ENCODE measurements at places on chromosomes 2 and 18.

DNA sequence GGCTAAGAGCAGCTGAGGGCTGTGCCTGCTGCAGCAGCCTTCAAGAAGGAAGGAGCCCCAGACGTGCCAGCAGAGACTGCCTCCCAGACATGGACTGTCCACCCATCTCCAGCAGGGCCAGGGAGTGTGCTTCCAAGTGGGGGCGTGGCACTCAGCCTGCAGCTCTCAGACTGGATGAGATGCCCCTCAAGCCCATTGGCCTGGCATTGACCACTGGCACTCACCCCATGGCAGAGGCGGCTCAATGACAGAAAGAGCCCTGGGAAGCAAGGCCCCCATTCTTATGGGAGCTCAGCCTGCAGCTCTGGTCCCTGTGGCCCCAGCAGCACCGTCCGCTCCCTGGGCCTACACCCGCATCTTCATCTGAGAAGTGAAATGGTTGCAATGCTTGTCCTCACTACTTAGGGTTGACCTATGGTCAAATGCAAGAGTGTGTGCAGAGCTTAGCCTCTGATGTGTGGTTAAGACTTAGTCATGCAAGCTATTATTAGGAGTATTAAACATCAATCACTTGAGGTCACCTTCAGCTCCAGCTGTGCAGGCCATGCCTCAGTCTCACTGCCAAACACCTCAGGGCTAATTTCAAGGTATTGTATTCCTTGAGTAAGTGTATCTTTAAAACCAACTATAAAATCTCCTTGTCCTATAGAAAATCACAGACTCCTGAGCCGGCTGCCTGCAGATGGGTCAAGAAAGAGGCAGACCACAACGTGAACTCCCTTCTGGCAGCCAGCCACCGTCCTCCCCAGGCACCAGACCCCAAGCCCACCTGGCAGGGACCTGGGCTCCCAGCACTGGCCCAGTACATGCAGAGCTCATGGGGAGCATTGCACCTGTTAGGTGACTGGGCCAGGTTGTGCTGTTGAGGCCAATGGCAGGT, 194.8 kb downstream of the NDUFA10 start:
- DNase-seq = no peak

DNA sequence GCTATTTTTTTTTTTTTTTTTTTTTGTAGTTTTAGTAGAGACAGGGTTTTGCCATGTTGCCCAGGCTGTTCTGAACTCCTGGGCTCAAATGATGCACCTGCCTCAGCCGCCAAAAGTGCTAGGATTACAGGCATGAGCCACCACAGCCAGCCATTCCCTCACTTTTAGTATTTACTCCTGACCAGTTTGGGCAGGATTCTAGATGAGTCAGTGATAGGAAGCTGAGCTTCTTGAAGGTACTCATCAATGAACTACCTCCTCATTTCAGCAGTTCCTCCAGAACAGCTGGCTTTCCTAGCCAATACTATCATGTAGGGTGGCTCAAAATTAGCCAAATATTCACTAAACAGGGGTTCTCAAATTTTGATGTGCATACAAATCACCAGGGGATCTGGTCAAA, 57.2 kb downstream of the CYBRD1 start:
- DNase-seq = no peak

DNA sequence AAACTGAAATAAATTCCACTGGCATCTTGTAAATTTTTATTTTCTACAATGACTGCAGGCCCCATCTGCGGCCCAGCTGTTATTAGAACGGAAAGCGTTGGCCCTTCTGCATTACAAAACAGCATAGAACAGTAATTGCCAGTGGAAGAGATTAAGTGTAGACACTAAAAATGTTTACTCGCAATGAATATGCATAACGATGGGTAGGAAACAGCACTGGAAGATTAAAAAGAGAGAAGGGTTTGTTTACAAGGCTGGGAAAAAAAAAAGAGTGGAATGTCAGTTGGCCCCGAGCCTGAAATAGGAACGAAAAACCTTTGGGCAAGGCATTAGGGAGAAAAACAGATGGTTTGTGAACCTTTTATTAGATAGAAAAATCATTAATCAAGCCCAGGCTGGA, 275.9 kb upstream of the TCF4 start:
- no peak for DNase-seq

GRCh38 chr2:102544182-102544581, 71.2 kb downstream of the SLC9A4 start:
- DNase-seq = no peak

DNA sequence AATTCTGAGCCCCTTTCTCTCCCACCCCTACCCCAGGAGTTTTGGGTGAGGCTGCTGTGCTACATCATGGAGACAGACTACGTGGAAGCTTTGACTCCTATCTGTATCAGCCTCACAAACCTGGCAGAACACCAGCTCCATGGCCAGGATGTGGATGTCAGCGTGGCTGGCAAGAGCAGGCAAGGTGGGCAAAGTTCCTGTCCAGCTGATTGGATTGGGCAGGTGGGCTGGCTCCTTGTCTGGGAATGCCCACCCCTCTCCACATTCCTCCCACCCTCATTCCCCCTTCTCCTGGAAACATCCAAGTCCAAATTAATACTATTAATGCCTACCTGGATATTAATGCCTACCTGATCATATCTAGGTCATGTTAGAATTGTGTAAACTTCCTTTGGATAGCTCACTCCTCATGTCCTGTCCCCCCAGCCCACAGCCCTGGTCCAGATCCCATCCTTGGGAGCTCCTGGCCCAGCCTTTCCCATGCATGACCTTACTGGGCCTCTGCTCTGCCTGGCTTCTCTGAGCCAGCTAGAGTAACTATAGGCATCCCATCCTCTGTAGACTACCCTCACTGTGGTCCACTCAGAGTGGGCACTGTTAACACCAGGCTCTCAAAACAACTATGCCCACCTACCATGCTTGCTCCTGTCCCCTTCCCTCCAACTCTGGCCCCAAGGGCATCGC, 24.1 kb downstream of the MROH2A start:
- no peak for DNase-seq

GRCh38 chr2:240638512-240639160, 13.4 kb downstream of the GPR35 start:
- DNase-seq = no peak

DNA sequence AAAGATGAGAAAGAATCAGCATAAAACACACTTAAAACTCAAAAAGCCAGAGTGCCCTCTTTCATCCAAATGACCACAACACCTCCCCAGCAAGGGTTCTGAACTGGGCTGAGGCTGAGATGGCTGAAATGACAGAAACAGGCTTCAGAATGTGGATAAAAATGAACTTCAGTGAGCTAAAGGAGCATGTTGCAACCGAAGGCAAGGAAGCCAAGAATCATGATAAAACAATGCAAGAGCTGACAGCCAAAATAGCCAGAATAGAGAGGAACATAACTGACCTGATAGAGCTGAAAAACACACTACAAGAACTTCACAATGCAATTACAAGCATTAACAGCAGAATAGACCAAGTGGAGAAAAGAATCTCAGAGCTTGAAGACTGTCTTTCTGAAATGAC, 12.2 kb upstream of the PSMA8 start:
- no peak for DNase-seq

DNA sequence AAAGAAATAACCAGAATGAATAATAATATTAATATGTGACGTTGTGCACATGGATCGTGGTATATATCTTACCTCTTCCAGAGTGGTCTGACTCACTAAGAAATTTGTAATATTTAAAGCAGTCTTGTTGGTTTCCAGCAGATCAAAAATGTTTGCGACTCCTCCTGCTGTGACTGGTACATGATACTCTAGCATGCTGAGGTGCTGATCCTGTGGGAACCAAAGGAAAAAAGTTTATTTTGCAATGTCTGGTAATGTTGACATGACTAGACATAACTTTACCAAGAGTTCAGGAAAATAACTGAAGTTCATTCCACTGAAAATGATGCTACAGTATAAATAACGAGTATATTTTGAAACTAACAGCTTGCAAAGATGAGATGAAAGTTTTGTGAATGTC, 124.5 kb upstream of the BARD1 start:
- no peak for DNase-seq

DNA sequence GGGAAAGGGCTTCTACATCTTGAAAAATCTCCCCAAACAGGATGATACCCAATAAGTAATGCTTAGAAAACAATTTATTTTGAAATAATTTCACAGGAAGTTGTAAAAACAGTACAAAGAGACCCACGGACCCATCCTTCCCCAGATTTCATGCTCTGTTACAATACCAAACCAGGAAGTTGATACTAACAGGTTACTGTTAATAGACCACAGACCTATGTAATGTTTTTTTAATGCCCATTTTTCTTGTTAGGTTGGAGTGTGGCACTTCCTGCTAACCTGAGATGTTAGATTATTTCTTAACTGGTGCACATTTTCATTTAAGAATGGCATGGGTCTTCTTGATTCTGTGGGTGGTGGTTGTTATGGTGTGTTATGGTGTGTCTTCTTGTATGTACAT, 21.4 kb upstream of the MGAT5 start:
- DNase-seq = no peak

- DNase-seq = no peak
Measured at GRCh38 chr2:22673529-22673928, 711.5 kb upstream of the KLHL29 start.

DNA sequence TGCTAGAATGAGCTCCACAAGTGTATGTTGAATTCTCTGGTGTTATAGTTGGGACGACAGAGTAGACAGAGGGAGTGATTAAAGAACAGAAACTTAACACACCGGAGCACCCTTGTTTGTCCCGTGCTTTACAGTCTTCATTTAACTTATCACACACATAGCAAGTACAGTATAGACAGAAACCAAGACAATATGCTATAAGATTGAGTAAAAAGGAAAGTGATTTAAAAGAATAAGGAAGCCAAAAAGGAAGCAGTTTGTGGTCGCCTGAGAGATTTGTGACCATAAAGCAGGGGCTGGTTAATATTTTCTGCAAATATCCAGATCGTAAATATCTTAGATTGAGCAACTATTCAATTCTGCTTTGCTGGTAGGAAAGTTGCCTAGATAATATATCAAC, 1128.4 kb downstream of the TSN start:
- DNase-seq = no peak

DNA sequence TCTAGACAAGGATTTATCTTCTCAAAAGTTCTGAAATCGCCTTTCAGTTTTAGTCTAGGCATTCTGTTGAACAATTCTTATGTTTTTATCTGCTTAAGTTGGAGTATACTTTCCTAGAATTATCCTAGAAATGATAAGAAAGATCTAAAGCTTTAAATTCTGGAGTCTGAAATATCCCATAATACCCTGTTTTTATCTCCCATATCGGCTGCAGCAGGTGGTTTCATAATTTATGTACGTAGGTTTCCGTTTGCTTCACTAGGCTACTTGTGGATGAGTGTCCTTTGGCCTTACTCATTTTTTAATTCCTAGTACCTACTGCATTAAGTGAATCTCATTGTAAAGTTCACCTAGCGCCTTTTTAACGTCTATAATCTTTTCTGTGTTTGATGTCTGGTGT, 58.5 kb upstream of the MGAT5 start:
- DNase-seq = no peak

DNA sequence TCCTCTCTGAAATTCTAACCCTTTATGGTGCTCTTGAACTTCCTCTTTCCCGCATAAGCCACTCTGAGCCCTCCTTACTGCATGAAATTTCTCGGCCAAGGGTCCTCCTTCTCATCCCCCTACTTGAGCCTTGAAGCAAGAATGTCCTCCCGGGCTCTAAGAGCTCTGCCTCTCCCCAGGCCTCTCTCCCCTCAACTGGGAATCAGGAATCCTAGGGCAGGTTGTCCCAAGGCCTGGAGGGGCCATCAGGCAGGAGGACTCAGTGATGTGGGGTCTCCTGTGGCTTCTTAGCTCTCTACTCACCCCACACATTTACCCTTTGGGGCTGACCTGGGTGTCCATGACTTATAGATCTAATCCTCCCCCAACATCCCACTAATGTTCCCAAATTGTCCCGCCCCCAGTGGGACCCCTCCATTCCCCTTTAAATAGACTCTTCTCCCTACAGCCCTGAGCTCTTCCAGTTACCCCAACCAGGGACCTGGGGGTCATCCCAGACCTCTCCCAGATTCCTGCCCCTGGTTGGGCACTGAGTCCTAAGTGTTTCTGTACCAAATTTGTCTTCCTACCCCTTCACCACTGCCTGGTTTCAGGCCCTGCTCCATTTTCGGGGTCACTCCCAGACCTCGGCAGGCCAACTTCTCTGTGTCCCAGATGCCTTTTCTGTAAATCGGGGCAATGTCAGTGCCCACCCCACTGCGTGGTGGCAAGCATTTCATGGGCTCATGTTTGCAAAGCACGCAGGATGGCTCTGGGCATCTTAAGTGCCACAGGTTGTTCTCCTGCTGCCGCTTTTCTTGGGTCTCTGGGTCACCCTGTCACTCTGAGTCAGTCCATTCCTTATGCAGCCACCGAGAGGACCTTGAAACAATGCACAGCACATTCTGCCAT, 171.2 kb downstream of the ASB1 start:
- no peak for DNase-seq

DNA sequence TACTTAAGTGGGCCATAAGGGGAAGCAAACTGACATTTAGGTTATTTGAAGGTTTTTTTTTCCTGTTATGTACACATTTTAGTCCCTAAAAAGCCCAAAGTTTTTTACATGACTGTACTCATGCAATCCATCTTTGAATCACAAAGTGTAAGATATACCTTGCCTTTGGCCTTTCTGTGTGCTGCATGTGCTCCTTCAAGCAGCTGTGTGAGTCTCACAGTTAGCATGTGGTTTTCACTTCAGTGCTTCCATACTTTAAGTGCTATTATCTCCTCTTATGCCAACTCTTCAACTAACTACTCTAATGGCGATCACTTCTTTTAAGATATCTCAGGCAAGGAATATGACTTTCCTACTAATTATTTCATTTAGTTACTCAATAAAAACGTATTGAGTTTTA, 597.1 kb upstream of the ACVR2A start:
- DNase-seq = no peak

DNA sequence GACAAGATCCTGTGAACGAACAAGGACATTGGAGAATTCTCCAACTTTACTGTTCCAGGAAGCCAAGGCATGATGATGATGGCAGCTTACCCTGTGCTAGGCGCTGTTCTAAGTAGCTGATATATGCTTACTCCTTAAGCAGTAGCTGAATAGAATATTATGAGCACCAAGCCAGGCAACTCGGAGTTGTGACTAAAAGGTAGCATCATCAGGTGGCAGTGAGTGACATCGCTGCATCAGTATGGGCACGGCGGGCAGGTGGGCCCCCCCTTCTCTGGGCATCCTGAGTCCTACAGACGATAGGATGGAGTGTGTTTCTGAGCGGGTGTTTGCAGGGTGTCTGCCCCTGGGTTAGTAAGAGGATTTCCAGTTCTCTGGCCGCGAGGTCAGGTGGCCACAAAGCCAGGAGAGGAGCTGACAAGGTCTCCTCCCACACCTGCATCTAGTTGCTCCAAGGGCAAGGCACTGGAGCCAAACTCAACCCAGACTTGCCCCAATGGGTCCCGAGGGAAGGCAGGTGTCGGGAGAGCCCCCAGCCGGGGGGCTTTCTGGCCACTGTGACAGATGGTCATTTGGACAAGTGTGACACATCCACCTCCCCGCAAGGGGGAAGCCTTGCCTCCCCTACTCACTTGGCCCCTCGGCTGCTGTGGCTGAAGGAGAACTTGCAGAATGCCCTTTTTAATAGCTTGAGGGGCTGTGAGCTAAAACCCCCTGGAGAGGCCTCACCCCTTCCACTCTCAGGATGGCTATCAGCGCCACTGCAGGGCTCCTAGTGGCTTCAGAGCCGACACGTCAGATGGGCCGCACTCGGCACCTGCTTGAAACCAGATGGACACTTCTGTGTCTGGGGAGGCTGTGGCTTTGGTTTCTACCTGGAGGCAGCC, 55.5 kb downstream of the CRACDL start:
- no peak for DNase-seq
